Activated CD8-positive, alpha-beta memory T cell treated with anti-CD3 and anti-CD28 coated beads, Interleukin-2, amount 10 ng/mL, durations not matched to agents 7 days and 5 days (primary cell): ENCODE measurements at places on chromosomes 16 and 17. TPM values are rescaled to one million over a fixed set of nuclear protein-coding genes. Genes with fewer than 3 reads are reported as not detected.

GRCh38 chr17:81057079-81057730, 22.3 kb downstream of the BAIAP2 start:
- DNase-seq: no peak
- H3K4me1 ChIP-seq: no peaks in the 10 kb centered on the region
- H3K27me3 ChIP-seq: no peaks in the 10 kb centered on the region
- no peaks in the 10 kb centered on the region for H3K36me3 ChIP-seq
- no peak overlapping the region for H3K4me3 ChIP-seq

GRCh38 chr17:83000738-83001137, 78.7 kb upstream of the METRNL start:
- H3K36me3 ChIP-seq: peaks cover 49% of the 10 kb centered on the region
- no peak for DNase-seq
- no peak overlapping the region for H3K27ac ChIP-seq
- H3K27me3 ChIP-seq: no peaks in the 10 kb centered on the region

GRCh38 chr17:42233156-42233555, 38.9 kb upstream of the GHDC start:
- peaks cover 25% of the 10 kb centered on the region for H3K4me1 ChIP-seq
- no peak overlapping the region for H3K4me3 ChIP-seq
- H3K27me3 ChIP-seq: no peaks in the 10 kb centered on the region
- no peak for DNase-seq
- H3K27ac ChIP-seq: no peak overlapping the region

DNA sequence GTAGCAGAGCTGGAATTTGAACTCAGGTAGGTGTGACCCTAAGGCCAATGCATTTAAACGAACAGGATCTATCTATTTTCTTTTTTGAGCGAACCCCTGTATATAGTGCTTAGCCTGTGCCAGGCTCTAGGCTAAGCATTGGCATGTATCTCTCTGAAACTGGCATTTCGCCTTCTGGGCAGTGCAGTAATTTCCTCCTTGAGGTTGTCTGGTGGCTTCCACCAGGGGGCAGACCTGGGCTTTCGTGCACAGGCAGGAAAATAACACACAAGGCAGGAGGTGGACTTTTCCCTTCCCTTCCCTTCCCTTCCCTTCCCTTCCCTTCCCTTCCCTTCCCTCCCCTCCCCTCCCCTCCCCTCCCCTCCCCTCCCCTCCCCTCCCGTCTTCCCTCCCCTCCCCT, 34.4 kb upstream of the PRKCB start:
- peaks cover 9% of the 10 kb centered on the region for H3K27me3 ChIP-seq
- no peak overlapping the region for H3K4me3 ChIP-seq
- no peak overlapping the region for H3K27ac ChIP-seq
- H3K4me1 ChIP-seq: peaks cover 16% of the 10 kb centered on the region
- DNase-seq: peak; percentile 84

- no peaks in the 10 kb centered on the region for H3K36me3 ChIP-seq
- H3K4me1 ChIP-seq: no peaks in the 10 kb centered on the region
- no peak overlapping the region for H3K27ac ChIP-seq
- no peaks in the 10 kb centered on the region for H3K27me3 ChIP-seq
These were observed 551.9 kb upstream of the CA10 start for GRCh38 chr17:52710363-52710901.

GRCh38 chr16:71789136-71789535, 19.5 kb downstream of the AP1G1 start:
- no peak overlapping the region for H3K4me3 ChIP-seq
- no peak for DNase-seq
- H3K4me1 ChIP-seq: peaks cover 31% of the 10 kb centered on the region
- peaks cover 34% of the 10 kb centered on the region for H3K36me3 ChIP-seq

Gene CHST5
- total RNA-seq: not detected

- no peak overlapping the region for H3K4me3 ChIP-seq
- peaks cover 1% of the 10 kb centered on the region for H3K36me3 ChIP-seq
- H3K27me3 ChIP-seq: no peaks in the 10 kb centered on the region
- H3K4me1 ChIP-seq: peaks cover 31% of the 10 kb centered on the region
- no peak overlapping the region for H3K27ac ChIP-seq
These were observed 25.6 kb downstream of the CREBBP start for GRCh38 chr16:3854750-3855541.

DNA sequence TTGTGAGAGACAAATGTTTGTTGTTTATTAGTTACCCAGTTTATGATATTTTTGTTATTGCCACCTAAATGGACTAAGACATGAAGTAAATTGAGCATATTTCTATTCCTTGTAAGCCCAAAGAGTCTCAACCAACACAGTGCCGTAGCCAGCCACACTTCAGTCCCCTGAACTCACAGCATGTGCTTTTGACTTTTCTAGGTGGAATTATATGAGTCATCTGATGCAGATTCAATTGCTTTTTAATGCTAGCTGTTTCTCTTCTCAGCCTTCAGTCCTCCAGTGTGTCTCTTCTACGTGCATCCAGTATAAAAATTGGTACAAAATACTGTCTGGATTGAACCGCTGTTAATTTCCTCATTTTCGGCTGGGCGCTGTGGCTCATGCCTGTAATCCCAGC, 39.0 kb downstream of the IQCK start:
- H3K27ac ChIP-seq: no peak overlapping the region
- H3K36me3 ChIP-seq: no peaks in the 10 kb centered on the region
- H3K4me3 ChIP-seq: no peak overlapping the region
- DNase-seq: no peak
- H3K27me3 ChIP-seq: no peaks in the 10 kb centered on the region

Gene TMED6
- 1.5 TPM for total RNA-seq

Gene SCGB1C2
- not detected for total RNA-seq

DNA sequence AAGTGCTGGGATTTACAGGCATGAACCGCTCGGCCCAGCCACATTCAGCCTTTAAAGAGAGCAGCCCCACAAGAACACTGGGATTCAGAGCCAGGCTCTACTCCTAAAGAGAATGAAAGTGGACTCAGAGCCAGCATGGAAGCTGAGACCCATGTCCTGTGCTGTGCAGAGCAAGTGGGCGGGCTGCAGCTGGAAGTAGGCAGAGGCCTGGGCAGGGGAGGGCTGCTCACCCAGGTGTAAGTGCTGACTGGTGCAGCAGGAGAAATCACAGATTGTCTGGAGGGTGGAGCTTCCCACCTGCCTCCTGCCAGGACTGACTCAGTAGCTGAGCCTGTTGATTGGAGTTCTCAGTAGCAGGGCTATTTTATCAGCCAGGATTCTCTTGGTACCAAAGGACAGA, 178.7 kb downstream of the KATNIP start:
- DNase-seq: no peak
- H3K4me3 ChIP-seq: no peak overlapping the region
- H3K36me3 ChIP-seq: no peaks in the 10 kb centered on the region
- no peak overlapping the region for H3K27ac ChIP-seq
- H3K27me3 ChIP-seq: no peaks in the 10 kb centered on the region

Gene ZNF597
- 2.6 TPM for total RNA-seq

DNA sequence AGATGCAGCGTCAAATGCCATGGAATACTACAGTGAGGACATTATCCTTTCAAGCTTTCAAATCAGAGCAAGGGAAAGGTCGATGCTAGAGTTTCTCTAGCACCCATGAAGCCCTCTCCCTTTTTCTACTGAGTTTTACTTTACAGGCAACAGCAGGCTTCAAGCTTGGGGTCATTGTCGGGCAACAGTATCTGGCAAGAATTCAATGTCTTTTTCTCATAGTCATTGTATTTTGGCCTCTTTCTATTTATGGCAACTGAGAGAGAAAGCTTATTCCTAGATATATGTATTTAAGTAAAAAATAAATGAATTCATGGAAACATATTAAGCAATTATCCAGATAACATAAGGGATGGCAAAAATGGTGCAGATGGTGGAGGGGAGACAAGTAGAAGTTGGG, 364 bp upstream of the CETP start:
- H3K4me1 ChIP-seq: peaks cover 21% of the 10 kb centered on the region
- H3K36me3 ChIP-seq: no peaks in the 10 kb centered on the region
- DNase-seq: no peak
- no peak overlapping the region for H3K27ac ChIP-seq
- H3K4me3 ChIP-seq: no peak overlapping the region

DNA sequence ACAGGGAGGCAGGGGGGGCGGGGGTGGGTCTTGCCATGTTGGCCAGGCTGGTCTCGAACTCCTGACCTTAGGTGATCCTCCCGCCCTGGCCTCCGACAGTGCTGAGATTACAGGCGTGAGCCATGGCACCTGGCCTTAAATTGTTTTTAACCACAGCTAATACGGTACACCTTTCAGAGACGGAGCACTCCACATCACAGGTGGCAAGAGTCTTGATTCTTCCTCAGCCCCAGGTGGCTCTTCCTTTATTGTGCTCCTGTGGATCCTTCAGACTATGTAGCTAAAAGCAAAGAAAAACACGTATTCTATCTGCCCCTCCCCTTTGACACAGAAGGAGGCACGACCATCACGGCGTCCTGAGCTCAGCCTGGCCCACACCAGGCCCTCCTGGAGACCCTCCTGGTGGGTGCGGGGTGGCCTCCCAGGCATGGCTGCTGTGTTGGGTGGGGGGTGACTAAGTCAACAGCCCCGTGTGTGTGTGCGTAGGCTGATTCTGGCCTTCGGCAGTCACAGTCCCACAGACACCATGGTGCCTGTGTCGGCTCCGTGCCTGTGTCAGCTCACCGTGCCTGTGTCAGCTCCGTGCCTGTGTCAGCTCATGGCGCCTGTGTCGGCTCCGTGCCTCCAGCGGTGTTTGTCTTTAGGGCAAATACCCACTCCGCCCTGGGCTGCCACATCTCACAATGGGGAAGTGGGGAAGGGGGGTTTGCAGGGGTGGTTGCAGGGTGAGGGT, 10.8 kb upstream of the SECTM1 start:
- DNase-seq: no peak
- H3K27me3 ChIP-seq: peaks cover 18% of the 10 kb centered on the region
- H3K27ac ChIP-seq: no peak overlapping the region
- no peak overlapping the region for H3K4me3 ChIP-seq
- H3K4me1 ChIP-seq: peaks cover 6% of the 10 kb centered on the region

DNA sequence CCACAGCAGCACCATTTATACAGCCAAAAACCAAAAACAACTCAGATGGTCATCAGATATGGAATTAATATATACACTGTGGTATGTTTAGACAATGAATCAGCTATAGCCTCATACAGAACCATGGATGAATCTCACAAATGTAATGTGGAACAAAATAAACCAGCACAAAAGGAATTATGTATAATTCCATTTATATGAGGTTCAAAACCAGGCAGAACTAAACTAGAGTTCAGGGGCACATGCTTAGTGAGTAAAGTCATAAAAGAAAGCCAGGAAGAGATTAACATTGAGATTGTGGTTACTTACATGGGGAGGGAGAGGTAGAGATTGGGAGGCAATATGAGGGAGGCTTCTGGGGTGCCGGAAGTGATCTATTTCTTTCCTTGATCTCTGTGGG, 231.1 kb downstream of the COPRS start:
- H3K4me3 ChIP-seq: no peak overlapping the region
- peaks cover 2% of the 10 kb centered on the region for H3K4me1 ChIP-seq
- peaks cover 31% of the 10 kb centered on the region for H3K27me3 ChIP-seq

GRCh38 chr16:26860506-26860905, 206.2 kb upstream of the C16orf82 start:
- H3K4me3 ChIP-seq: no peak overlapping the region
- H3K4me1 ChIP-seq: no peaks in the 10 kb centered on the region
- no peak overlapping the region for H3K27ac ChIP-seq
- H3K27me3 ChIP-seq: no peaks in the 10 kb centered on the region

- H3K36me3 ChIP-seq: peaks cover 52% of the 10 kb centered on the region
- peak overlapping the region; percentile 74 for H3K27ac ChIP-seq
- DNase-seq: no peak
- H3K4me3 ChIP-seq: no peak overlapping the region
- H3K4me1 ChIP-seq: peaks cover 16% of the 10 kb centered on the region
These were observed 19.3 kb downstream of the SHMT1 start for GRCh38 chr17:18344021-18344420.

- peaks cover 58% of the 10 kb centered on the region for H3K4me1 ChIP-seq
- peak overlapping the region; percentile 63 for H3K27ac ChIP-seq
- no peak overlapping the region for H3K4me3 ChIP-seq
- H3K27me3 ChIP-seq: no peaks in the 10 kb centered on the region
- DNase-seq: no peak
- peaks cover 12% of the 10 kb centered on the region for H3K36me3 ChIP-seq
These were observed 37.5 kb upstream of the LITAF start for GRCh38 chr16:11624205-11624604.

- H3K27ac ChIP-seq: no peak overlapping the region
- H3K36me3 ChIP-seq: peaks cover 28% of the 10 kb centered on the region
These were observed 19.6 kb downstream of the TMC6 start for GRCh38 chr17:78108726-78109488.

- peaks cover 10% of the 10 kb centered on the region for H3K27me3 ChIP-seq
- H3K4me3 ChIP-seq: peak overlapping the region; percentile 2
- H3K4me1 ChIP-seq: peaks cover 48% of the 10 kb centered on the region
- DNase-seq: no peak
These were observed 2.3 kb upstream of the XAF1 start for GRCh38 chr17:6753546-6753945.

GRCh38 chr17:64153565-64154312, 23.8 kb upstream of the ERN1 start:
- no peaks in the 10 kb centered on the region for H3K27me3 ChIP-seq
- DNase-seq: peak; percentile 18
- H3K4me3 ChIP-seq: no peak overlapping the region
- no peaks in the 10 kb centered on the region for H3K4me1 ChIP-seq
- H3K36me3 ChIP-seq: peaks cover 3% of the 10 kb centered on the region

Gene MYH2
- total RNA-seq: not detected

- peaks cover 16% of the 10 kb centered on the region for H3K4me1 ChIP-seq
- peak overlapping the region; percentile 63 for H3K27ac ChIP-seq
- H3K4me3 ChIP-seq: no peak overlapping the region
- no peaks in the 10 kb centered on the region for H3K27me3 ChIP-seq
These were observed 10.1 kb downstream of the AFMID start for GRCh38 chr17:78197147-78197832.

Gene NPIPB9
- total RNA-seq: 2.6 TPM

GRCh38 chr17:64390044-64390443, 616 bp downstream of the PECAM1 start:
- no peak for DNase-seq
- H3K4me1 ChIP-seq: peaks cover 70% of the 10 kb centered on the region
- no peaks in the 10 kb centered on the region for H3K27me3 ChIP-seq
- H3K27ac ChIP-seq: peak overlapping the region; percentile 92
- H3K4me3 ChIP-seq: peak overlapping the region; percentile 80

DNA sequence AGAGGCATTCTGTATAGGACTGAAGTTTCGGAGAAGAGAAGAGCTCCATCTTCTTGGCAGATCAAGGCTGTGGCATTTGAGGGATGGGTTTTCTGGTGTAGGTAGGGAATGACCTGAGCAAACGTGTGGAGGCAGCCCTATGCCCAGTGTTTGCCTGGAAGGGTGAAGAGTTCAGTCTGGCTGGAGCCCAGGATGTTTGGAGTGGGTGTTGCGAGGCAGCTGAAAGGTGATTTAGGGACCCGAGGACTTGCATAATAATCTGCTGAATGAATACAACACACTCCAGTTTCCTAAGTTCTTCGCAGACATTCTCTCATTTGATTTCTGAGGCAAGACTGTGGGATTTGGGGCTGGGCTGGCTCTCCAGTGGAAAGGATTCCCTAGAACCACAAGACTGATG, 186.2 kb downstream of the CYLD start:
- H3K4me1 ChIP-seq: no peaks in the 10 kb centered on the region
- no peaks in the 10 kb centered on the region for H3K36me3 ChIP-seq
- no peaks in the 10 kb centered on the region for H3K27me3 ChIP-seq
- no peak overlapping the region for H3K27ac ChIP-seq
- no peak for DNase-seq

GRCh38 chr17:82681547-82681946, 17.0 kb downstream of the RAB40B start:
- H3K4me1 ChIP-seq: no peaks in the 10 kb centered on the region
- DNase-seq: no peak
- H3K36me3 ChIP-seq: peaks cover 4% of the 10 kb centered on the region
- H3K27ac ChIP-seq: no peak overlapping the region
- H3K27me3 ChIP-seq: no peaks in the 10 kb centered on the region
- H3K4me3 ChIP-seq: no peak overlapping the region

GRCh38 chr17:50660042-50660886, 25.6 kb downstream of the ABCC3 start:
- no peaks in the 10 kb centered on the region for H3K27me3 ChIP-seq
- no peaks in the 10 kb centered on the region for H3K36me3 ChIP-seq
- H3K4me1 ChIP-seq: peaks cover 14% of the 10 kb centered on the region

Gene SPATA32
- 0.23 TPM for total RNA-seq
